CD8-positive, alpha-beta memory T cell (primary cell): ENCODE measurements at places on chromosomes 13 and 19. TPM values are rescaled to one million over a fixed set of nuclear protein-coding genes. Genes with fewer than 3 reads are reported as not detected.

Gene CEACAM20
- not detected for polyA plus RNA-seq

Gene ZNF888
- polyA plus RNA-seq: 2.5 TPM

Gene TPTE2
- polyA plus RNA-seq: not detected

DNA sequence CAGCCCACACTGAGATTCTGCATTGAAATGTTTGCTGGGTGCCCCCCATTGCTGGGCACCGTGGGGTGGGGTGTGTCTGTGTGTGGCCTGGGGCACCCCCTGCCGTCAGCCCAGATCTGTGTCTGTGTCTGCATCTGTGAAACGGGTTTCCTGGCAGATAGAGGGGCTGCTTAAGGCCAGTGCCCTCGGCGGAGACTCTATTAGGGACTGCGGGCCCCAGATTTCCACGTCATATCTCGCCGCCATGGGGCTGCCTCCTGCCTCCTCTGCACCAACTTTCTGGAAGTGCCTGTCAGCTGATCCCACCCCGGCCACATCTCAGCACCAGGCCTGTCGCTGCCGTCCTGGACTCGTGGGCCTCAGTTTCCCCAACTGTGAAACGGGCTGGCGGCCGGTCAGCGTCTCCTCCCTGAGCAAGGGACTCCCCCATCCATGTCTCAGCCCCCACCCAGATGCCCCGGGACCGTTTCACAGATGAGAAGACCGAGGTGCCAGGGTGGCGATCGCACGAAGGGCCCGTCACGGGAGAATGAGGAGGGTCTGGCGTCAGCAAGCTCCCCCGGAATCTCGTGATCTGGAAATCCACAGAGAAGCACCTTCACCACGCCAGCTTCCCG is 21.4 kb downstream of the ARID3A start:
- H3K4me3 ChIP-seq: no peak overlapping the region
- H3K4me1 ChIP-seq: peaks cover under 1% of the 10 kb centered on the region
- H3K27ac ChIP-seq: no peak overlapping the region
- H3K36me3 ChIP-seq: no peaks in the 10 kb centered on the region

DNA sequence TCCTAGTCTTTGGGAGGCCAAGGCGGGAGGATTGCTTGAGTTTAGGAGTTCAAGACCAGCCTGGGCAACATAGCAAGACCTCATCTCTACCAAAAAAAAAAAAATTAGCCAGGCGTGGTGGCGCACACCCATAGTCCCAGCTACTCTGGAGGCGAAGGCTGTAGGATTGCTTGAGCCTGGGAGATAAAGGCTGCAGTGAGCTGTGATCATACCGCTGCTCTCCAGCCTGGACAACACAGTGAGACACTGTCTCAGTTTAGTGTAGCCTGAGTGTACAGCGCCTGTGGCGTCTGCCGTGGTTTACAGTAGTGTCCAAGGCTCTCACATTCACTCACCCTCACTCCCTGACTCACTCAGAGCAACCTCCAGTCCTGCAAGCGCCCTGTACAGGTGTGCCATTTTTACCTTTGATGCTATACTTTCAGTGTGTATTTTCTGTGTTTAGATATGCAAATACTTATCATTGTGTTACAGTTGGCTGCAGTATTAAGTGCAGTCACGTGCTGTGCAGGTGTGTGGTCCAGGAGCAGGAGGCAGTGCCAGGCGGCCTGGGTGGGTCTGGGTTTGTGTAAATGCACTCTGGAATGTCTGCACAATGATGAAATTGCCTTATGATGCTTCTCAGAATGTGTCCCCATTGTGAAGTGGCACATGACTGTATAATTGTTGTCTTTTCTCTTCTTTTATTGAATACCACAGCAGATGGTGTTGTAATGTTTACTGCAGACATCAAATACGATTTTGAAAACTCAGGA is 36.1 kb upstream of the DCUN1D2 start:
- no peak overlapping the region for H3K27ac ChIP-seq
- H3K4me3 ChIP-seq: no peak overlapping the region
- no peaks in the 10 kb centered on the region for H3K27me3 ChIP-seq

Gene ZNF99
- not detected for polyA plus RNA-seq

- H3K27ac ChIP-seq: no peak overlapping the region
- no peak for DNase-seq
- no peaks in the 10 kb centered on the region for H3K4me1 ChIP-seq
- no peaks in the 10 kb centered on the region for H3K27me3 ChIP-seq
These were observed 13.8 kb downstream of the SIPA1L3 start for GRCh38 chr19:37920591-37921450.

DNA sequence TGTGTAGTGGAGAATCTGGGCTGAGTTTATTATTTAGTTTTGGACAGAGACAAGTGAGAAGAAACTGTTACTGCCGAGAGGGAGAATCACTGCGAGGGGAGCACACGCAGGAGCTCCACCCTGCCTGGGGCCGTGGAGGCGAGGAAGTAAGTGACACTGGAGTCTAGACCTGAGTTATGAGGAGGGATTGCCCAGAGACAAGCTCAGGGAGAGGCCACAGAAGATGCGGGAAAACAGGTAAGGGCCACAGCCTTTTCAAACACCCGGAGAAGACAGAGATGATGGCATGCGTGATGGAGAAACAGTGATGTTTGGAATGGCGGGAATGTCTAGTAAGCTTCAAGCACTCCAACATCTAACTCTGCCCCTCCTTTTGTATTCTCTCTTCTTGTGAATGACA is 84.1 kb downstream of the TNFSF11 start:
- H3K4me3 ChIP-seq: no peak overlapping the region
- H3K27me3 ChIP-seq: no peaks in the 10 kb centered on the region
- H3K4me1 ChIP-seq: no peaks in the 10 kb centered on the region
- no peak for DNase-seq

- H3K36me3 ChIP-seq: no peaks in the 10 kb centered on the region
- no peaks in the 10 kb centered on the region for H3K27me3 ChIP-seq
- H3K27ac ChIP-seq: no peak overlapping the region
- H3K4me1 ChIP-seq: peaks cover 10% of the 10 kb centered on the region
These were observed 6.0 kb downstream of the MAG start for GRCh38 chr19:35297922-35298321.

DNA sequence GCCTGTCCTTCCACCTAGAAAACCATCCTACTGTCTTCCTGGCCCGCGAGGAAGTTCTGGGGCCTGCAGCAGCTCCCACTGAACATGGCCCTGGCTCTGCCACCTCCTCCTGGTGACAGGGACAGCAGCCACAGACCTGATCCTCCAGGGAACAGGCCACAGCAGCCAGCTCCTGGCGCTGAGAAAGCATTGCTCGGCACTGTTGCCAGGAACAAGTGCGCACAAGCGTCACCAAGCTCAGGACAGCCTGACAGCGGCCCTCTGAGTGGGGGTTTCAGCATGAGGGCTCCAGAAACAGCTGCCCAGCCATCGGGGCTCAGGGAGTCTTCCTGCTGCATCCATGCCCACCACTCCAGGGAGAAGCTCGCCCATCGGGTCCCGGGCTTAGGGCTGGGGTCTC is 21.9 kb downstream of the AP3D1 start:
- H3K27me3 ChIP-seq: no peaks in the 10 kb centered on the region
- no peak overlapping the region for H3K27ac ChIP-seq
- DNase-seq: no peak
- H3K36me3 ChIP-seq: peaks cover 33% of the 10 kb centered on the region

DNA sequence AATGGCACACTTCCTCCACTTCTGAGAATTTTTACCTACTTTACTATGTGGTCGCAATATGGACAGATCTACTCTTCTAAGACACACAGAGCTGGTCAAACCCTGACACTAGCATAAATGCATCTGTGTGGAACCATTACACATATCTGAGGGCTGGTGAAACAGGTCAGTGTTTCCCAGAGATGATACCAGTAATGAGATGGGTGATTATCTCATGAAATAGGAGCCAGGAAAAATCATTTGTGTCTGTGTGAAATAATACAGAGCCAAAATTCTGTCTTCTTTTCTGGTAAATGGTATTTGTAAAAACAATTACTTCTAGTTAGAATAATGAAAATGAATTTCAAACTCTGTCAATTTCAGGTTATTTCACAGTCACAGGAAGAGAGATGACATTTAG is 71.6 kb upstream of the FARP1 start:
- H3K4me1 ChIP-seq: no peaks in the 10 kb centered on the region
- no peak overlapping the region for H3K27ac ChIP-seq
- no peaks in the 10 kb centered on the region for H3K36me3 ChIP-seq
- no peak overlapping the region for H3K4me3 ChIP-seq
- H3K27me3 ChIP-seq: no peaks in the 10 kb centered on the region
- DNase-seq: no peak

GRCh38 chr13:113080901-113081521 is 24.6 kb upstream of the F7 start:
- no peaks in the 10 kb centered on the region for H3K36me3 ChIP-seq
- H3K4me1 ChIP-seq: no peaks in the 10 kb centered on the region
- DNase-seq: no peak
- H3K4me3 ChIP-seq: no peak overlapping the region
- H3K27me3 ChIP-seq: no peaks in the 10 kb centered on the region

- peaks cover 21% of the 10 kb centered on the region for H3K4me1 ChIP-seq
- H3K36me3 ChIP-seq: peaks cover 6% of the 10 kb centered on the region
- peak overlapping the region; percentile 82 for H3K4me3 ChIP-seq
- DNase-seq: peak; percentile 80
- no peaks in the 10 kb centered on the region for H3K27me3 ChIP-seq
- peak overlapping the region; percentile 38 for H3K27ac ChIP-seq
These were observed 9.5 kb downstream of the DYRK1B start for GRCh38 chr19:39824143-39825092.

Gene SIAH3
- not detected for polyA plus RNA-seq

Gene LYPD3
- polyA plus RNA-seq: 3.8 TPM

Gene ACER1
- polyA plus RNA-seq: 2.4 TPM

GRCh38 chr19:41690801-41691065 is 2.7 kb upstream of the CEACAM7 start:
- DNase-seq: no peak
- no peak overlapping the region for H3K27ac ChIP-seq
- H3K4me3 ChIP-seq: no peak overlapping the region
- no peaks in the 10 kb centered on the region for H3K27me3 ChIP-seq

GRCh38 chr19:6774821-6775707 is 2.6 kb downstream of the VAV1 start:
- H3K4me1 ChIP-seq: peaks cover 34% of the 10 kb centered on the region
- H3K36me3 ChIP-seq: peaks cover 5% of the 10 kb centered on the region
- H3K27me3 ChIP-seq: no peaks in the 10 kb centered on the region
- DNase-seq: no peak
- H3K27ac ChIP-seq: no peak overlapping the region
- H3K4me3 ChIP-seq: peak overlapping the region; percentile 15

Gene TNNI3
- not detected for polyA plus RNA-seq
